Activated CD4-positive, CD25-positive, alpha-beta regulatory T cell treated with anti-CD3 and anti-CD28 coated beads, Interleukin-2, amount 50 U/mL, for 16 hours (primary cell): ENCODE measurements at places on chromosomes 12 and 14.

DNA sequence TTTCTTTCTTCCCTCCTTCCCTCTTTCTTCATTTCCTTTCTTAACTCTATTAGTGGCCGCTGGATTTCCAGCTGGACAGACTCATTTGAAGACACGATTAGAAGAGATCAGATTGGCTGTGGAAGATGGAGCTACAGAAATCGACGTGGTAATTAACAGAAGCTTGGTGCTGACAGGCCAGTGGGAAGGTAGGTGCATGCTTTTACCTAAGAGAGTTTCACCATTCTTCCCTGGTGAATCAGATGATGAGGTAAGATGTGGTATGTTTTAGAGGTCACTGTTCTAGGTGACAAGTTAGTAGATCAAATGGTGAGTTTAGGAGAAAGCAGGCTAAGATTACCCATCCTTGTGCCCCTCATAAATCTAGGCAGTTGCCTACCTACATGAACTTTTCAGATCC, 51.6 kb downstream of the DERA start:
- no peak for DNase-seq

DNA sequence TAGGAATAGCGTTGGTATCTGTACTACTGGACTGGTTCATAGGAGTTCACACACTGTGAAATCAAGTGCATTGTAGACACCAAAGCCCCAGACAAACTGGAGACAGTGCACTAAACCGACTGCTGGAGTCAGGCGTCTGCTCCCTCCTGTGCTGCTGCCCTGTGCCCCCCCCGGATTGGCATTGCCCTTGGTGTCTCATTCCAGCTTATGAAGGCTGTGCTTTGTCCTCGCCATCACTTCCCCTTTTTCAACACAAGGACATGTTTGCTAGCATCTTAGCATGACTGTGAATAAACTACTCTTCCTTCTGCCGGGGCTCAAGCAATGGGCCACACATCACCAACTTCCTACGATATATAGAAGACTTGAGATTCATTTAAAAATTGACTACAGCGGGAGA, 84.0 kb downstream of the TMCC3 start:
- DNase-seq = no peak

DNA sequence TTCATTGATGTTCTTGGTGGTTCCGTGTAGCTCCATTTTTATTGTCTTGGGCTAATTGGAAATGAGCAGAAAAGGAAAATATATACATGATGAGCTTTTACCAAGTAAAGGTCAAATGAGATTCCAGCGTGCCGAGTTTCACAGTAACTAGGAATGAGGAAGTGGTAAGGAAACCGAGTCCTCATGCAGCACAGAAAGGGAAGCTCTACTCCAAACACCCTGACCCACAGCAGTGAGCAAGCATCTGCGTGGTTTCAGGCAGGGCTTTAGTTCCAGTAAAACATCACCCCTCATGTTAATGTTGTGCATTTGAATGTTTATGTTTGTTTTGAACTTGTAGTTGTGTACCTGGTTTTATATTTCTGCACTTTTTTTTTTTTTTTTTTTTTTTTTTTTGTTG, 208.0 kb downstream of the SLC41A2 start:
- no peak for DNase-seq

- DNase-seq = no peak
Measured at GRCh38 chr12:118637767-118638370, 261.5 kb downstream of the SUDS3 start.

GRCh38 chr12:30701056-30701455, 5.4 kb upstream of the IPO8 start:
- no peak for DNase-seq

DNA sequence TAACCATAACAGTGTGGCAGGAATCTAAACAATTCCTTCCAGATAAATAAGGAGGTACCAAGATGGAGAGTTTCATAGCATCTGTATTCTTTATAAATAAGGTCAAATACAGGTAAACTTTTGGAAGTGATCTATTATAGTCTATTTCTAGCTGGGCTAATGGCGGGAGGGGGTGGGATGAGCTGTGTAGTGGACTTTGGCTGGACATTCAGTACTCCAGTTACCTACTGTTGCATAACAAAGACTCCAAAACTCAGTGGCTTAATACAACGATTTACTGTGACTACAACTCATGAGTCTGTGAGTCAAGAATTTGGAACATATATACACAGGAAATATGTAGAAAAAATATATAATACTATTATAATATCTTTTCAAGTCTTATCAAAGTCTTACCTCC, 496.1 kb downstream of the BCL11B start:
- DNase-seq = no peak
